Stimulated activated CD8-positive, alpha-beta memory T cell treated with anti-CD3 and anti-CD28 coated beads, Interleukin-15, amount 100 ng/mL, for 1 hour (primary cell): ENCODE measurements at places on chromosomes 12 and 14.

DNA sequence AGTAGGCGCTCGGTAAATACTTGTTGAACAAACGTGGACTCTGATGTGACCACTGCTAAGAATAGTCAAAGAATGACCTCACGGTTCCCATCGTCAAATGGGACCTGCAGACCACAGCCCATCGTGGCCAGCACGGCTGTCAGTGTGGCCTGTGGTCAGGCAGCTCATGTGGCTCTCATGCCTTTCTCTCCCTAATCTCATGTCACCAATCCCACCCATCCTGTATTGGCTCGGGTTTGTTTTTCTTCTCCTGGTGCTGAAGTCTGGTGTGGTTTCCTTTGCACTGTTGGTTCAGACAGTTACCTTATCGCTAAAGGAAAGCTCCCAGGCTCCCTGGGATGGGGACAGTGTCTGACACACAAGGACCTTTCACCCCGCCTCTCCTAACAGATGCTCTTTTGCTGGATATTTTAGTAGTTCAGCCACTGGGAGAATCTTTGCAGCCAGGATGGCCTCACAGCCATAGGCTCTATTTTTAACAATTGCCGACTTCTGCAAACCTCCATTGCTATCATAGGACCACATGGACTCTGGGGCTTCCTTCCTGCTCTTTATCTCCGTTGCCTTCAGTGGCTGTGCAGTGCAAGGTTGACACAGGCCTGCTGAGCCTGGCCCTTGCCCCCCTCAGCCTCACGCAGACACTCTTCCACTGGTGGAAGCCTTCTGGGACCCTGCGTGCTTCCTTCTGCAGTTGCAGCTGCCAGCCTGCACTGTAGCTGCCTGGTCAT lies 293.1 kb upstream of the FKBP4 start:
- no peak for DNase-seq

GRCh38 chr14:32396885-32397284 lies 67.8 kb downstream of the AKAP6 start:
- no peak for DNase-seq

GRCh38 chr12:28966046-28966780 lies 182.9 kb upstream of the FAR2 start:
- DNase-seq: no peak

- no peak for DNase-seq
Observed at GRCh38 chr12:59646636-59647035, 50.8 kb downstream of the SLC16A7 start.

GRCh38 chr14:104204660-104205149 lies 66.3 kb downstream of the KIF26A start:
- no peak for DNase-seq

DNA sequence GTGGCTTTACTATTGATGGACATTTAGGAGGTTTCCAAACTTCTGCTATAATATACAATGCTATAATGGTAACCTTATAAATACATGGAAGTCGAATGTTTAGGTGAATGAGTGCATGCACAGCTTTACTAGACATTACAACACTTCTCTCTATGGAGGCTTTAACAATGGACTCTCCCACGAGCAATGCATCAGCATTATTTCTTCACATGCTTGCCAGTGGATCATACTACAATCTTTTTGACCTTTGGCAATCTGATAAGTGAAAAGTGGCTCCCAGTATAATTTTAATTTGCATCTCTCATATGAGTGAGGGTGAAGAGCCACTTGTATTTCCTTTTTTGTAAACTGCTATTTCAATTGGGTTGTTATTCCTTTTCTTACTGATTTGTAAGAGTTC lies 18.2 kb downstream of the RDH12 start:
- DNase-seq: no peak

DNA sequence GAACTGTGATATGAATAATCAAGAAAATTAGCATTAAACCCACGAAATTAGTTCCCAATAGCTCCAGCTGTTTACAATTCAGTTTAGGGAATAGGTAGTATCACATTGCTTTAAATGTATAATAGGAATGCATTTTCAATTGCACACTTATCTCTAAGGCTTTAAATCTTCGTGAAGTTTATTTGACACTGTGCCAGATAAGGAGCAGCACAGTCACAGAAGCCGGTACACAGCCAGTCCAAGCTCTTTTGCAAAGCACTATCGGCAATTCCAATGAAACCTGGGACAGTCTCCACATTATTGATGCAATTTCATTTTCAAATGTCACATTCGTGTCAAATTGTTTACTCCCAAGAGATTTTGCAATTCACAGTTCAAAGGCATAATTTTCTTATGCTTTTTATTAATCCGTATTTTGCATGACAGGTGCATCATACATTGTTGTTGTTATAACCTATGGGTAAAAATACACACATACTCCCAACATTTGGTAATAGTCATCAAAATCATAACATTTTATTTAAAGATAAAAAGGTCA lies 602.8 kb downstream of the RPS29 start:
- DNase-seq: no peak

- no peak for DNase-seq
Observed at GRCh38 chr12:129186952-129187351, 333.7 kb downstream of the GLT1D1 start.

DNA sequence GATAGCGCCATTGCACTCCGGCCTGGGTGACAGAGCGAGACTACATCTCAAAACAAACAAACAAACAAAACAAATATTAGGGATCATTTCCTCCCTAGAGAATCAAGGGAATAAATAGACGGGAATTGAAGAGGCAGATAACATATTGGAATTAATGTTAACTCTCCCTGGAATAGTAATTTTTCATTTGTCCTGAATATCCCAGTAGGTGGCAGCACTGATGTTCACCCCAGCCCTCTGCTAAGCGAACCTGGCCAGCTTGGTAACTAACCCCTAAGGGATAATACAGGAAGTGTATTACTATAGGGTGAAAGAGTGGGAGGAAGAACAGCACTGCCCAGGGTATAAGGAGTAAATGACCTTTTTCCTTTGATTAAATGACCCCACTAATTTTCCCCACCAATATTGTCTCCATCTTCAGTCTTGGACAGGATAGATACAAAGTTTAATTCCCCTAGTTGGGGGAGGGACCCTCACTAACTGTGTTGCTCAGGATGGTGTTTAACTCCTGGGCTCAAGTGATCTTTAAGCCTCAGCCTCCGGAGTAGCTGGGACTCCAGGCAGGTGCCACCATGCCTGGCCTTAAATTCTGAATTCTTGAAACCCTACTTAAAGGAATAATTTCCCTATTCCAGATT lies 40.5 kb downstream of the SLC2A14 start:
- DNase-seq: no peak

- no peak for DNase-seq
Observed at GRCh38 chr14:87643005-87643404, 350.0 kb downstream of the GALC start.

DNA sequence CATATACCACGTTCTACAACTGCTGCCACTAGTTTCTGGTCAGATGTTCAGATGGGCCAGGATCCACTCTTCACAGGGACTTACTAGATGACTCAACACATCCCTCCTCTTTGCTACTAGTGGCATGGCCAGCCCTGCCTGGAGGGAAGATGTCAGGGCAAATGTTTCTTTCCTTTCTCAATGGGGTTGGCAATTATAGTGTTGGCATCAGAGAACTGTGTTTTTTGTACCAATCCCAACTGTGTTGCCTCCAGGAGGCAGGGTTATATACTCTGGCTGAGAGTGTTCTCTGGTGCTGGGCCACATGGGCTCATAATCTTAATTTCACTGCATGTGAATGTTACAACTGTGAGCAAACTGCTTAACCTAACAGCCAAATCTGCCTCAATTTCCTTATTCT lies 69.9 kb upstream of the AVPR1A start:
- DNase-seq: no peak

- DNase-seq: no peak
Observed at GRCh38 chr12:92702754-92703679, at the start of gene PLEKHG7. Gene PLEKHG7, plus strand, starts transcription at chr12:92702989. Its CDS starts 3,643 bp downstream, at chr12:92706632.
